Kidney epithelial cell (primary cell): ENCODE measurements at places on chromosomes 1 and 21. TPM values are rescaled to one million over a fixed set of nuclear protein-coding genes. Genes with fewer than 3 reads are reported as not detected.

SMCP gene
- total RNA-seq: not detected in 2 replicates

RAB7B gene
- total RNA-seq: 0.13 TPM in 1 of 2 replicates, not detected in the other

PRRX1 gene
- total RNA-seq: 0.75 and 2.9 TPM in 2 replicates

GSTM4 gene
- 12.7 and 16.2 TPM in 2 replicates for total RNA-seq

CASQ2 gene
- not detected in 2 replicates for total RNA-seq

RUNX3 gene
- total RNA-seq: 0.38 and 0.82 TPM in 2 replicates

IGSF9 gene
- total RNA-seq: 1.7 and 1.9 TPM in 2 replicates

HES3 gene
- total RNA-seq: not detected in 2 replicates

S100A1 gene
- 1.3 and 2.0 TPM in 2 replicates for total RNA-seq
